ENCODE measurements at places on chromosomes 4 and X. TPM values are rescaled to one million over a fixed set of nuclear protein-coding genes. Genes with fewer than 3 reads are reported as not detected.

C4orf51 gene
- total RNA-seq: not detected

RXFP1 gene
- total RNA-seq: not detected

MAGEB10 gene
- total RNA-seq: not detected

HTN3 gene
- not detected for total RNA-seq

SPIN2A gene
- total RNA-seq: 0.44 TPM

ARR3 gene
- not detected for total RNA-seq

MAGEA1 gene
- total RNA-seq: 0.07 TPM

IQCM gene
- not detected for total RNA-seq

MOB1B gene
- total RNA-seq: 12.6 TPM

PDGFRA gene
- 1.1 TPM for total RNA-seq

DNAAF6 gene
- total RNA-seq: not detected
